ENCODE measurements at places on chromosomes 5 and 9.

GRCh38 chr5:179869641-179870402 is 11.2 kb upstream of the MRNIP start:
- DNase-seq: no peak

- no peak for DNase-seq
Observed at GRCh38 chr5:38764937-38765391, 80.8 kb upstream of the OSMR start.

DNA sequence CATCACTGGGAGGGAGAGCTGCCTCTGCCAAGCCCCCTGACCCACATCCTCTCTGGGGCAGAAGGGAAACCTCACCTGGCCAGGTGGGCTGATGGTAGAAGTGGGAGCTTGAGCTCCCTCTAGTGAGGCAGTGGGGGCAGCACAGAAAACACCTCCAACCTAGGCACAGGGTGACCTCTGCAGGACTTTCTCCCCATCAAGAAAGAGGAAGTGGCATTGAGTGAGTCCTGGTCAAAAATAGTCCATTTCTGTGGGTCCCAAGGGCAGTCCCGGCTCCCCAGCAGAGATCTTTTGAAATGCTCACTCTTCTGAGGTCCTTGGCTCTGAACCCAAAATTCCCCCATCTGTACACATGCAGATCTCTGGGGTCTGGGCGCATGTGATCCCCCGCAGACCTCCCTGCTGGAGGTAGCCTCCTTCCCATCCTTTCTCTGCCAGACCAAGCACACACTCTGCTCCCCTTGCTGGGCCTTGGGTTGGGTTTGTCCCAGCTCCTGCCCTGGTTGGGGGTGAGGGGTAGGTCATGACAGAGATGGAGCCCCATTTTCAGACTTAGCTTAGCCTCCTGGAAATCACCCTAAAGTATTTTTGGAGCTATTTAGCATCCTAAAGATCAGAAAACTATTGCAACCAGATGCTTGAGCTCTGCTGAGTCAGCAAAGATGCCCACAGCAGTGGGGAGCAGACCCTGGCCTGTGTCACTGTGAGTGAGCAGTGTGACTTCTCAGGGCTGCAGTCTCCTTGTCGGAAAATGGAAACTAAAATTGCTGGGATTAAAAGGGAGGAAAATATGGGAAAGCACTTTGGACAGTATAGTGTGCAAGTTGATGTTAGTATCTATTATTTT is 41.6 kb upstream of the LCP2 start:
- peak; percentile 58 for DNase-seq

GRCh38 chr5:140408750-140409241 is 7.2 kb downstream of the ANKHD1 start:
- no peak for DNase-seq

DNA sequence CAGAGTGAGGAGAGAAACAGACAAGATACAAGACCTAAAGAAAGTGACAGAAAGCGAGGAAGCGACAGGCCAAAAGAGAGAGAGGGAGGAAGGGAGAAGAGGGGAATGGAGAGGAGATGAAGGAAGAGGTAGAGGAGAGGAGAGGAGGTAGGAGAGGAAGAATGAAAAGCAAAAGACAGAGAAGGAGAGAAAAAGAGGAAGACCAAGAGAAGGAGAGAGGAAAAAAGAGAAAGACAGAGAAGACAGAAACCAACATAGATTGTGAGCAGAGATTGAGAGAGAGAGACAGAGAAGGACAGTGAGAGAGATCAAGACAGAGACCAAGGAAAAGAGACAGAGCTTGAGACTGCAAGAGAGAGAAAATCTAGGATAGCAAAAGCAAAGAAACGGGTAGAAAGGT is 58.6 kb upstream of the FNIP1 start:
- no peak for DNase-seq

GRCh38 chr9:128215491-128216409 is 12.6 kb downstream of the DNM1 start:
- DNase-seq: no peak

GRCh38 chr9:107221321-107221720 is 61.8 kb upstream of the RAD23B start:
- no peak for DNase-seq

- DNase-seq: no peak
Observed at GRCh38 chr9:89616411-89616810, 11.6 kb downstream of the GADD45G start.

GRCh38 chr5:179326122-179326927 is 18.9 kb downstream of the ADAMTS2 start:
- DNase-seq: no peak

- DNase-seq: no peak
Observed at GRCh38 chr9:113985968-113986585, 92.0 kb downstream of the AMBP start.

- no peak for DNase-seq
Observed at GRCh38 chr9:102841376-102841775, 153.8 kb upstream of the CYLC2 start.

- no peak for DNase-seq
Observed at GRCh38 chr5:165882099-165882498, 2376.7 kb downstream of the MAT2B start.

DNA sequence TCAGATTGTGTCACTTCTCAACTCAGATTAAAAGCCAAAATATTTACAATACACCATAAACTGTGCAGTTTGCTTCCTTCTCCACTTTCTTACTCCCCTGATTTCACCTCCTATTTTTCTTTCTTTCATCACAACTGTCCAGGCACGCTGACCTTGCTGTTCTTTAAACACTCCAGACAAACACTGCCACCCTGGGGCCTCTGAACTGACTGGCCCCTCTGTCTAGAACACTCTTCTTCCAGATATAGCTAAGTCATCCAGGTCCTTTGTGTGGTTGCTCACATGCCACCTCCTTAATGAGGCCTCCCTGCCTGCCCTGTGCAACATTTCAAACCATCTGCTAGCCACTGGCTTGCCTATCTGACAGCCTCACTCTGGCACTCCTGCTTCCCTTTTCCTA is 46.6 kb downstream of the ATG10 start:
- DNase-seq: peak; percentile 22

- no peak for DNase-seq
Observed at GRCh38 chr9:90092508-90092907, 487.7 kb downstream of the GADD45G start.

- DNase-seq: peak; percentile 74
Observed at GRCh38 chr5:32709750-32710549, 1.2 kb upstream of the NPR3 start.

GRCh38 chr5:119274767-119275130 is 81.1 kb upstream of the TNFAIP8 start:
- DNase-seq: peak; percentile 76

DNA sequence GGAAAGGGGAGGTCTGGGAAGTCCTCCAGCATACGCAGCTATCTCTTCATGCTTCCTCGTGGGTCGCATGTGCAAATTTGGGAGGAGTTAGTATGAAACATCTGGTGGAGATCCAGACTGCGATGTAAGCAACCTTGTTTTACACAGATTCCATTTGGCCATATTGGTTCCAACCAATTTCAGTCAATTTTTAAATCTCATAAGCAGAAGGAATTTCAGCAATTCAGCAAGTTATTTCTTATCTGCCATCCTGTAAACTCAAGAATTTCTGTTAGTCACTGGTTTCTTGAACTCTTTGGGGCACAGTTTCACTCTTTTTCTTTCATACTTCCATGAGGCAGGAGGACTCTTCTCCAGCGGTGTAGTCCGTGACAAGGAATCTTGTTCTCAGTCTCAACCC is 130.4 kb upstream of the CLINT1 start:
- no peak for DNase-seq

DNA sequence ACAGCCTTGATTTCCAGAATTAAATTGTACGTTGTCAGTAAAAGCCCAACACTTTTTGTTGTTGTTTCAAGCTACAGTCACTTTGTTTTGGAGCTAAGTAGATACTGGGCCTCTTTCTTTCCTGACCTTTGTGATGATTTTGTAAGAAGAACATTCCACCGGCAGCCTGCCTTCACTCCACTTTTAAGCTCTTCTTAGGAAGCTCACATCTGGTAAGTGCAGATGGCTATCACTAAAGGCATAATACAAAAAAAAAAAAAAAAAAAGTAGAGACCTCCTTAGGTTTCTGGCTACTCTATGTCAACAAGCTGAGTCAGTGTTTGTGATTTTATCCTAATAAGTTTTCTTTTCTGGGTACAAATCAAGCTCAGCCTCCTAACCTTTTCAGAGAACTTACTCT is 1922.1 kb upstream of the WWC1 start:
- no peak for DNase-seq

GRCh38 chr5:100505984-100506670 is 29.0 kb upstream of the FAM174A start:
- peak; percentile 46 for DNase-seq

DNA sequence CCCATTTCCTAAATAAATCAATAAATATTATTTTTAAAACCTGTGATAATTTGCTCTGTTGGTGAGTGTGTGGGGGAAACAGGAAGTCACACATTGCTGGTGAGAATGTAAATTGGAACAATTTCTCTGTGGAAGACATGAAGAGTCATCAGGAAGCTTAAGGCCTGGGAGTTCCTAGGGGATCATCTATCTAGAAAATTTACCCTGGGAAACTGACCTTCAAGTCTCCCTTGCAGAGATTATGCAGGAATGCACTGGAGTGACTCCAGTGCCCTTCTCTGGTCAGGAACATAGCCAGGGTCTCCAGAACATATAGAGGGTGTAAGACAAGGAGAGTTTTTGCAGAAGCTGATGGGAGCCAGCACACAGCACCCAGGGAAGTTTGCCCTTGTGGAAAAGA is 13.0 kb upstream of the GCNT1 start:
- DNase-seq: no peak

GRCh38 chr5:133440467-133441115 is 171.8 kb downstream of the FSTL4 start:
- no peak for DNase-seq

GRCh38 chr9:109161471-109161870 is 5.6 kb downstream of the FRRS1L start:
- DNase-seq: no peak

DNA sequence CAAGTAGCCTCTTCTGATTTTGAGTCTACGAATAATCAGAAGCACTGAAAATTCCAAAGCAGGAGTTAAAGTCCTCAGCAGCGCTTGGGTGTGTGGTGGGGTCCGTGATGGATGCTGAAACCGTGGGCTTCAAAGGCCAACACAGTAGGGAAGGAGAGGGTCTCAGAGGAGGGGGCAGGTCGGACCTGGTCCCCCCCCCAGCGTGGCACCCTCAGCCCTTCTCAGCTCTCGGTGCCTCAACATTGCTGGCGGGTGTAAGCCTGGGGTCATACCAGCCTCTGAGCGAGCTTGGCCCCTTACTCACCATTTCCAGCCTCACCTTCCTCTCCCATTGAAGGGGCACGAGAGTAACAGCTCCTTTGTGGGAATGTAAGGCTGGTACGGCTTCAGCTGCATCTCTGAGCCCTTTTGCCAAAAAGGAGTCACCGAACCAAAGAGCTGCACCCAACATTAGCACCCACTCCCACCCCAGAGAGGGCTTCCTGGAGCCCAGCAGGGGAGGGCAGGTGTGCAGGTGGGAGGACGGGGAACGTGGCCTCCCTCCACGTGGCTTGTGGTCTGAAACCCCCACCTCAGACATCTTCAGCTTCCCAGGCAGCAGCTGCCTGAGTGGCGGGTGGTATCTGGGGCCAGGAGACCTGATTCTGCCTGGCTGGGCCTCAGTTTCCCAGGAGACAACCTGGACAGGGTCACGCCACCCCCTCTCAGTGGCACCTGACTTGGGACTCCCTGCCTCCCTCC is 6.7 kb upstream of the LCN1 start:
- no peak for DNase-seq

GRCh38 chr5:5288201-5288600 is 134.3 kb upstream of the ICE1 start:
- DNase-seq: no peak

DNA sequence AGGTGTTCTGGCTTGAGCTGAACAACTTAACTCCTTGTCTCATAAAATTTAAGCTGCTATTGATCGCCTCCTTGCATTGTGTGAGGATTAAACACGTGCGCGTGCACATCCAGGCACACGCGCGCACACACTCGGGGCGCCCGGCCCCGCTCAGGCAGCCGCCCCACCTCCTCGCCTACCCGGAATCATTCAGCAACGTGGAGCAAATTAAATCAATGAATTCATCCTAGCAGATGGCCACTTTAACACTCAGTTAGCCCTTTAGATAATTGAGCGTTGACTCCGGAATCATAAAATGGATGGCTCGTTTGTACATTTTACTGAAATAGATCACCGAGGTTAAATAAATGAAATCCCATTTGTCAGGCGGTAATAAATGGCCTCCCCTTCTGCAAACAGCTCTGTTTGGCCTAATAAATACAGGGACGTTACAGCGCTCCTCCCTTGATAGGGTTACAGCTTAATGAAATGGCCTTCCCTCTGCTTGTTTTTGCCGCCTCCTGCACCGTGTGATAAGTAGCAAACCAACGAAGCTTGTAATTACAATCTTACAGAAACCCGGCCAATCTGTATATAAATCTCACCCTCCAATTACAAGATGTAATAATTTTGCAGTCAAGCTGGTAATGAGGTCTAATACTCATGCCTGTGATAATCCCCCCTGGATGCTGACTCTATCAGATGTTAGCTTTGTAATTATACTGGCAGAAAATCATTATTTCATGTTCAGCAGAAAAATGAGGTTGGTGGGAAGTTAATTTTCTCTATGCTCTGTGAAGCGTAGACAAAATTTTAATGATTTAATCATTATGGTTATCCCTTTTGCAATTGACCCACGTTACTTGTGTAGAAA is 229.7 kb upstream of the IRX4 start:
- no peak for DNase-seq

- no peak for DNase-seq
Observed at GRCh38 chr5:173435447-173435846, 107.2 kb upstream of the STC2 start.

GRCh38 chr5:17340819-17341218 is 123.4 kb downstream of the BASP1 start:
- no peak for DNase-seq

DNA sequence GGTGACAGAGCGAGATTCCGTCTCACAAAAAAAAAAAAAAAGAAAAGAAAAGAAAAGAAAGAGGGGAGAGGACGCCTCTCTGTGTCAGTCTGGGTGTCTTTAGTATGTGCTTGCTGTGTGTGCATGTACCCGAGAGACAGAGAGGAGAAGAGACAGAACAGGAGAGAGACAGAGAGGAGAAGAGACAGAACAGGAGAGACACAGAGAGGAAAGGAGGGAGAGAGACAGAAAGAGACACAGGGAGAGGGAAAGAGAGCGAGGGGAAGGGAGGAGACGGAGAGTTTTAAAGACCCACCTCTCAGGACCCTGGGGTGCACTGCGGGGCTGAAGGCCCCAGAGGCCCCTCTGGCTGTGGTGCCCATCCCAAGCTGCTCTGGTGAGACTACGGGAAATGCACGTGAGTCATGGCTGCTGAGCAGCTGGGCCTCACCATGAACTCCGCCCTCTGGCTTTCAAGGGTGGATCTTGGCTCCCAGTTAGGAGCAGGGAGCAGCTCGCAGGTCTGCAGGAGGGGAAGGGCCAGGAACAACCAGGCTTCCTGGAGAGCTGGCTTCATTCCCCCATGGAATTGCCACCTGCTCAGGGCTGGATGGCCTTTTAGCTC is 7.9 kb downstream of the SLC6A3 start:
- no peak for DNase-seq

DNA sequence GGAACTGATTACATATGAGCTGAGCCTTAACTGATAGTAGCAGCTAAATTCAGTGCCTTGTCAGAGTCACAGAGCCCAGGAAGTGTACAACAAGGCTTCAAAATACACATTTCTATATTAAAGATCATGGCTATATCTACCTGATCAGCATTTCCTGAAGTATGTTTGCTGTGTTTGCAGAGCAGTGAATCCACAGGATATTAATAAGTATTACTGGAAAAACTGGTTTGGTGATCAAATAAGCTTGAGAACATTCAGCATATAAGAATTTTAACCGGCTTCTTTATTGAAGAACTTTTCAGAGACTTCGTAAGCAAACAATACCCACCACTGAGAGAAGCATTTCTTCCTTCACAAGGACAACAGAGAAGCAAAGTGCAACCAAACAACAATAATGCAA is 227.0 kb downstream of the ELAVL2 start:
- DNase-seq: no peak
